CD4-positive, alpha-beta T cell treated with Interleukin-21 for 1 hour (primary cell): ENCODE measurements at places on chromosomes 7 and 10.

GRCh38 chr7:157136372-157136771 lies 2.4 kb upstream of the UBE3C start:
- no peak for DNase-seq

DNA sequence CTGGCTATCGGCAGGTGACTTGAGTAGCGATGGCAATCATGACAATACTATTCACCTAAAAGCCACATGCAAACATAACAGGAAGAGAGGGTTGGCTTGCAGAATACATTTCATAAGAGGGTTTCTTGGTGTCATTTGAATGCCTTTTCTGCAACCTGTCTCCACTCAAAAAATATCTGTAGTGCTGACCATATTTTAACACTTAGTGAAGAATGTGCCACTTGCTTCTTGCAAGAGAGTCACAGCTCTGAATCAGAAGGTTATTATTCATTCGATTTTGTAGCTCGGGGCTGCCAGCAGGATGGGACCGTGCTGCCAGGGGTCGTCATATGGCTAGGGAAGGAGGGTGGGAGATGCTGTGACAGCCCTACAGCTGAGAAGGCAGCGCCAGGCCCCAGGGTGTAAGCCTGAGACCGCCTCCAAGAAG lies 152.0 kb upstream of the PITRM1 start:
- no peak for DNase-seq

DNA sequence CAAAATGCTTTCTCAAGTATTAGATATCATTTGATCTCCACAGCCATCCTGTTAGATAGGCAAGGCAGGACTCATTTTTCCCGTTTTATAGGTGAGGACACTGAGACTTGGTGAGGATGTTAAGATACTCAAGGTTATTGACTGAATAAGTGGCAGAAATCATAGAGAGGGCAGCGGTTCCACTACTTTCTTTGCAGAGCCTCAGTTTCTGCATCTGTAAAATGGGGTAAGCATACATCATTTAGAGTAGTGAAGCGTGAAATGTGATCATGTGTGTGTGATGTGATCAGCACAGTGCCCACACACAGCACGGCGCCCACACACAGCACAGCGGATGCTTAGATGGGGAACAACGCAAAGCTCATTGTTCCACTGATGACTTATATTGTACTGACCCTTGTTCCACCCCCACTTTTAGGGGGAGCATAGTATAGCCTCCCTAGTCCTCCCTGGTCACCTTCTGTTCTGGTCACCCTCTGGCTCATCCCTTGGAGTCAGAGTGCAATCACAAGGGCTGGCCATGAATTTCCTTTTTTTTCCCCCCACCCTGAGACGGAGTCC lies 10.5 kb downstream of the UBTD1 start:
- no peak for DNase-seq

DNA sequence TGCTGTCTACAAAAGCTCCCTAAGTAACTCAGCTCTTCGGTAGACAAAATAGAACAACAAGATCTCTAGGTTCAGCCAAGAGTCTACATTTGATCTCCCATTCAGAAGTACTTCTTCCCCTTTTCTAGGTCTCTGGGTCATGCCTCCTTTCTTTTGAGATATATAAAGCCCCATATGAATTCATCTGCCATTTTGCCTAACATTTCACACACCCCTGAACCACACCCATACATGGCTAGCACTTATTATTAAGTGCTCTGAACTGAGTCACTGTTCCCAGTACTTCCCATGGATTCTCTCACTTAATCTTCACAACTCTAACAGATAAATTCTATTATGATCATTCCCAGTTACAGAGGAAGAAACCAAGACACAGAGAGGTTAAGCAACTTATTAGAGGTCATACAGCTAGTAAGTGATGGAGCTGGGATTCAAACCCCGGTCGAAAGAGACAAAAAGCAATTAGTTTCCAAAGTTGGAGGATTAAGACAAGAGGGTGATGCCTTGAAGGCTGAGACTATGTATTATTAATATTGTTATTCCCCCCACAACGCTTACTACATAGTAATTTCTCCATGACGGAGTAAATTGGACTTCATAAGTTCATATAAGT lies 17.3 kb downstream of the MYOF start:
- DNase-seq = no peak

- DNase-seq = no peak
These were observed 7.3 kb downstream of the RARRES2 start for GRCh38 chr7:150334108-150334507.

DNA sequence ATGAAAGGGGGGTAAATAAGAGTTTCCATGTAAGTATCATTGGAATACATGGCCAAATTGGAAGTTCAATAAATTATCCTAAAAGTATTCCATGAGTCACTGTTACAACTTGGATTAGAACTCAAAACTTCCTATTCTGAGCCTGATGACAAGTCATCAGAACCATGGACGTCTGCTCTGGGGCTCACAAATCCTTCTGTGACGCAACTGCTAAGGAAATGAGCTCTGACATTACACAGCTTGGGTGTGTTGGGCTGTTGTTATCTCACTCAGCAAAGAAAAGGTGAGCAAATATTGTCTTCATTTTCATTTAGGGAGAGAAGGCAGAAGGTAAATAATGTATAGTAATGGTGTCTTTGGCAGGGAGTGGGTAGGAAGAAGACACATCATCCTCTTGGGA lies 214.8 kb upstream of the ADO start:
- DNase-seq = no peak

GRCh38 chr10:113061054-113061430 lies 111.0 kb downstream of the TCF7L2 start:
- no peak for DNase-seq

DNA sequence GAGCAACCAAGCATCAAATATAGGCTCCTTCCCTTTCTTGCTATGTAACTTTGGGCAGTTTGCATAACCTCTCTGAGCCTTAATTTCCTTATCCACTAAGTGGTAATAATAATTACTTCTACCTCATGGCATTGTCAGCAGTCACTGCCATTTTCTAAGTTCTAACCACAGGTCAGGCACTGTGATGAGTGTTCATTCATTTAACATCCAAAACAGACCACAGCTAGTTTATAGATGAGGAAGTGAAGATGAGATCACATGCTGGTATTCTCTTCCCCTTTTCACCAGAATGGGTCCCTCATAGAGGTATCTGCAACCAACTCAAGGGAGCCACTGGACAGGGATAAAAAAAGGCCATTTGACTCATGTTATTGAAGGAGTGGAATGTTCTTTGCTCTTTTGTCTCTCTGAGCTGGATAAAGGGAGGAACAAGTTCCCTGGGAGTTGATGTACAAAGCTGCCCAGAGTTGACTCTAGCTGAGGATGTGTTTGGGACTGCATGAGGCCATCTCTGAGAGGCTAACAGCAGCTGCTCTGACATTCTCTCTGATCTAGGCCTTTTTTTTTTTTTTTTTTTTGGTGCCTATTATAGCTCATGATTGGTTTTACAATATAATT lies 65.0 kb downstream of the DNAJC12 start:
- peak; percentile 9 for DNase-seq

- DNase-seq = no peak
These were observed 32.4 kb upstream of the PWWP2B start for GRCh38 chr10:132364594-132364970.

DNA sequence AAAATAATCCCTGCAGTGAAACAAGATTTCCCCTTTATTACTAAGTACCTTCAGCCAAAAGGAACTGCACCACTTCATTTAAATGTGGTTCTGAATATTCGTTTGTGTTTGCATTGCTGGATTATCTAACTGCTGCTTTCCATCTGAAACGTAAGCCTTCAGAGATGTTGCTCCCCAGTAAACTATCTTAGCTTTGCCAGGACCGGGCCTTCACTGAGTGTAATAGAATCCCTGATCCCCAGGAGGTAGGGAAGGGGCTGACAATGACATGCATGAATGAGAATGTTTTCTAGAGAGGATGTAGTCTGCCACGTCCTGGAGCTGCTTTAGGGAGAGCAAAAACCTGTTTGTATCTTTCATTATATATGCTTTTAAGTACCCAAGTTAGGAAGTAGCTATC lies 19.5 kb upstream of the INSYN2A start:
- no peak for DNase-seq

GRCh38 chr10:93437086-93437945 lies 44.8 kb downstream of the MYOF start:
- no peak for DNase-seq

DNA sequence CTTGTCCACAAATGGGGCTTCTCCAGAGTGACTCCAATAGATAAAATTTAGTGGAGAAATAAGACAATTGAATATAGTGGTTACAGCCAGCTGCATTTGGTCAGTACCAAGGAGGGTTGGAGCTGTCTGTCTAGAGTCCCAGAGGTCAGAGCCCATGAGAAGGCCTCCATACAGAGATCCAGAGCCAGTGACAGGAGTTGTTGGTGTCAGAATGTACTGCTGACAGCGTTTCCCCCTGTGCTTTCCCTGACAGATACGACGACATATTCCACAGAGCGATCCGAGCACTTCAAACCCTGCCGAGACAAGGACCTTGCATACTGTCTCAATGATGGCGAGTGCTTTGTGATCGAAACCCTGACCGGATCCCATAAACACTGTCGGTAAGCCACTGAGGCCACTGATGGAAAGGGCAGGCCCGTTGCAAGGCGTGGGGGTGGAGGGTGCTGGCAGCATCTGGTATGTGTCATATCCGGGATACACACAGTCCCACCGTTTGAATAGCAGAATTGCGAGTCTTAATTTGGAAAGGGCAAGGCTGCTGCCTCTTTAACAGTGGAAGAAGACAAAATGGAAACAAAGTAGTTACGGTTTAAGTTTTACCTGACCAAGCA lies 483.6 kb downstream of the NRG3 start:
- DNase-seq = no peak

GRCh38 chr7:99557940-99558305 lies 519 bp upstream of the ZNF655 start:
- no peak for DNase-seq

DNA sequence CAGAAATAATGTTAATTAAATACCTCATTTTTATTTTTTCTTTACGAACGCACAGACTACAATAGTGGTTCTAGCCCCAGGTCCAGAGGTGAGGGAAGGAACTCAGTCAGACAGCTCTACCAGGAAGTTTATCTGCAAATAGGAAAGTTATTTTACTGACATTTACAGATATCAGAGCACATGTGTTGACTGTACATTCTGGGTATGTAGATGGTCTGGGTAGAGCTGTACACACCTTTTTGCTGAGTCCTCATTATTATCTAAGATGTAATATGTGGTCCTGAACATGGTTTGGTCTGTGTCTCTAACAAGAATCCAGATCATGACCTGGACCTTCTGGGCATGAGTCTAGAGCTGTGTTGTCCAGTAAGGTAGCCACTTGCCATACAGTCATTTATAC lies 74.6 kb upstream of the KIF5B start:
- no peak for DNase-seq

DNA sequence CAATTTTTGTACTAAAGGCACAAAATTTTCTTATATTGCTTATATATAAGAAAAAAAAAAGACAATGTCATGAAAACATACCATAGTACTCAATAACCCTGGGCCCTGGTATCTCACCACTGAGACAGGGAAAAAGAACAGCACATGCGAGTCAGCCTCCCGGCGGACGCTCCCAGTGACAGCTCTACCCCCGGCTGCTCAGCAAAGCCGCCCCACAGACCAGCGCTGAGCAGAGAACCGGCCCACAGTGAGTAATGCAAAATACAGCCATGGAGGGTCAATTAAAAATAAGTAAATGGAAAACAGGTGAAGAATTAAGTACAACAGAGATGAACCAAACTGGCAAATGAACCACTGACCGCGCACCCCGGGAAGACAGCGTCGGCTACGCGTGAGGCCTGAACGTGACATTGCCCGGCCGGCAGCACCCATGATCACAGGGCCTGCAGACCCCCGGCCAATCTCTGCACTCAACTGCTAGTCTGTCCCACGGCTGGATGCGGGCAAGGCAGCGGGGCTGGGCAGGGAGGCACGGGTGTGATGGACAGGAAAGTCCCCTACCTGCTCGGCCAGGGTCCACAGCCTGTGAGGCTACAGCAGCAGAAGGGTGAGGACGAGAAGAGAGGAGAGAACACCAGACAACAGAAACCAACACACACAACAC lies 175.9 kb downstream of the ZMYND11 start:
- DNase-seq = no peak
